Airway epithelial cell (primary cell): ENCODE measurements at places on chromosomes 6 and 20. TPM values are rescaled to one million over a fixed set of nuclear protein-coding genes. Genes with fewer than 3 reads are reported as not detected.

The GRIK2 gene
- 0.07 and 1.9 TPM in 2 replicates for total RNA-seq

The CDSN gene
- 0.14 TPM in 1 of 2 replicates, not detected in the other for total RNA-seq

The MEP1A gene
- total RNA-seq, result 0.14 and 0.21 TPM in 2 replicates

The RFX6 gene
- not detected in 2 replicates for total RNA-seq
